ENCODE measurements at places on chromosomes 4 and X. TPM values are rescaled to one million over a fixed set of nuclear protein-coding genes. Genes with fewer than 3 reads are reported as not detected.

- DNase-seq = no peak
Measured at GRCh38 chrX:49147936-49148335, 14.6 kb upstream of the MAGIX start.

GRCh38 chr4:186887291-186887700, 163.6 kb upstream of the FAT1 start:
- DNase-seq = no peak

- no peak for DNase-seq
Measured at GRCh38 chr4:108775921-108776320, 13.1 kb upstream of the ETNPPL start.

DNA sequence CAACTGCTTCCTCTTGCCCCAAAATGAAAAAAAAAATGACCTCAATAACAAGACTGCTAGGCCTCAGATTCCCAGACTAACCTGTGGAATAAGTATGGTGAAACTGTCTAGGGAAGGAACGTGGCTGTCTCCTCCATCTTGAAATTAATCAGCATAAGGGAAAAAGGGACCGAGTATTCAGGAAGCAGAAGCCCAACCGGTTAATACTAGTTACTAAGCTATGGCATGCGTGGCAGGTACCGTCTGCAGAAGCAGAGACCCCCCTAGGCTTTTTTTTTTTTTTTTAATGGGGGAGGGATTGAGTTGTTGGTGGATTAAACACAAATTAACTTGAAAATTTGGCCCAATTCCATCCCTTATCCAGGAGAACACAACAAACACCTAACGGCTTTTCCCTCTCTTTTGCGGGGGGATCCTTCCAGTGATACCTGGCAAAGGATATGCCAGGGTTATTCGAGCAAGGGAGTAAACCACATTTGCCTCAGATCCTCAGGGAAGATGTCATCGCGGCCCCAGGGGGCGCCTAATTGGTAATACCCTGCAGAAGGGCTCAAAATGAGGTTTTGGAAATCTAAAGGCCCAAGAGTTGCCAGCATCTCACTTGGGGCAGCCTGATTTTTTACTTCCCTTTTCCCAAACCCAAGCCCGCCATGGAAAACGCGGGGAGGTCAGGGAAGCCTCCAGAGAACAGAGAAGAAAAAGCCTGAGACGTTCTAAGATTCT, 893 bp downstream of the RLIM start:
- no peak for DNase-seq

- DNase-seq = no peak
Measured at GRCh38 chrX:115713460-115713859, 152.5 kb downstream of the PLS3 start.

GRCh38 chr4:141890279-141890678, 253.9 kb downstream of the IL15 start:
- no peak for DNase-seq

- no peak for DNase-seq
Measured at GRCh38 chr4:110184791-110185155, 13.6 kb downstream of the ELOVL6 start.

DNA sequence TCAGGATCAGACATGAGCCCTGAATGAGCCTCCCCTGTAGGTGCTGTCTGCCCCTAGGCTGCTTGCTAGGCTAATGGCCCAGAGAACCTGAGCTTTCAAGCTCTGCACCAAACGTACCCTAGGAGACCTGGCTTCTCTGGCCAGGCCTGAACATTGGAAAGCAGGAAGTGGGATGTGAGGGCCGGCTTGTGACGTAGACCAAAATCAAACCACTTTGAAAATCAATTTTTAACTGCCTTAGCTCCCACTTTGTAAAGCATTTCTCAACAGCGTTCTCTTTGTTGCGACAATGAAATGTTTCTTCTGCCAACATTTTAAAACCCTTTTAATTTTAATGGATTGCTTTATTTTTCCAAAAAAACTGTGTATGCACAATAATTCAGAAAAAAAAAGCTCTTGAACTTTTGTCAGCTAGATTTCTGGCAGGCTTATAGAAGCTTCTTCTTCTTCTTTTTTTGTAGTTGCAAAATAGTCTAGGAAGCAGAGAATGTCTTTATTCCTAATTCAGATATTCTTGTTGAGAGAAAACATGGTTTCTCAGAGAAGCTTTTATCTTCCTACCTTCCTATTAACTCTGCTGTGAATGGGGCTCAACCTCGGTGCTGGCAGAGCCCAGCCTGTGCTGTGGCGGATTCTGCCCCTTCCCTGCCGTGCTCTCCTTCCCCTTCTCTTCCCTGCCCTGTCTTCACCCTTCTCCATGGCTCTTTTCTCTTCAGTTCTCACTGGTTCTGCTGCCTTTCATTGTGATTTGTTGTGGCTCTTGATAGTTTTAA, 145.2 kb upstream of the SFRP2 start:
- DNase-seq = no peak

DNA sequence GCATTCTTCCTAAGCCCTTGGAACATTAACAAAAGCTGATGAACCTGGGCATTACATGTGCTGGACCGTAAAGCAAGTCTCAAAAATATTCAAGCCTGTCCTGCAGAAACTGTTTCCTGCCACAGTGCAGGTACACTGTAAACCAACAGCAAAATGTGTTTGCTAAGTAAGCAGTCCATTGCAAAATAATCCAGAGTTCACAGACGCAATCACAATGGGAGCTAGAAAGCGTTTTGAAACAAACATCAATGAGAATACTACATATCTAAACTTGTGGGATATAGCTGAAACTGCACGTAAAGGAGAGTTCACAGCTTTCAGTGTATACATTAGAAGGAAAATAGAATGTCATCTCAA, 61.6 kb downstream of the RGS12 start:
- DNase-seq = no peak

DNA sequence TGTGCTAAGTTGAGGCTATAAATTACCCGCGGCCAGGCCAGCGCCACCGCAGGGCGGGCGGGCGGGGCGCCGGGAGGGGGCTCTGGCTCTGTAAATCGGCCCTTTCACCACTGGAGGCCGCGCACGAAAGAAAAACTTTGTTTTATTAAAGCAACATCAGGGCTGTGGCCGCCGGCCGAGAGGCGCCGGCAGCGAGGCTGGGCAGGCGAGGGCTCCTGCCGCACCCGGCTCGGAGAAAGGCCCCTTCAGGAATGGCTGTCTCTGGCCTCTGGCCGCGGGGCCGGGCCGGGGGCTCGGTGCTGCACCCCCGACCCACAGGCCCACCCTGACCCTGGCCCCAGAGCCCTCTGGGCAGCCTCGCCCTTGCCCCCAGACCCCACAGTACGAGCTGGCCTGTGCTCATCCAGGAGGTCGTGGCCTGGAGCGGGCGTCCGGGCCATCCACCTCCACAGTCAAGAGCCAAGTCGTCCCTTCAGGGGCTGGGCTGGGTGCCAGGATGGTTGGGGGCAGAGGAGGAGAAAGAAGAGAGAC, 29.5 kb upstream of the FGFR3 start:
- DNase-seq = no peak

DNA sequence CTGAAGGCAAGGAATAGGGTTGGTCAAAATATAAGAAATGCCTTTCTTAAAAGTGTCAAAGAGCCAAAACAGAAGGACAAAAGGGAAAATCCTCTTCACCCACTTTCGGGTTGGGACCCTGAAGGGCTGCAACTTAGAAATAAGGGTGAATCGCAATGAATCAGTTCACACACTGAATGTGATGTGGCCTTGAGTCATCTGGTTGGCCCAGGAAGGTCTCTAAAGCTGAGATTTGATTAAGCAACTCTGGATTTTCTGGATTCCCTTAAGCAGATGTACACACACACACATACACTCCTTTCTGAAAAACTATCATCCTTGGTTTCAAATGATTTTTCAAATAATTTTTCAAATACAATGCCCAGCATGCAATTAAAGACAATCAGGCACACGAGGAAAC, 13.1 kb downstream of the TAB3 start:
- no peak for DNase-seq

GRCh38 chr4:30721185-30722091, 1.3 kb downstream of the PCDH7 start:
- DNase-seq = no peak

DNA sequence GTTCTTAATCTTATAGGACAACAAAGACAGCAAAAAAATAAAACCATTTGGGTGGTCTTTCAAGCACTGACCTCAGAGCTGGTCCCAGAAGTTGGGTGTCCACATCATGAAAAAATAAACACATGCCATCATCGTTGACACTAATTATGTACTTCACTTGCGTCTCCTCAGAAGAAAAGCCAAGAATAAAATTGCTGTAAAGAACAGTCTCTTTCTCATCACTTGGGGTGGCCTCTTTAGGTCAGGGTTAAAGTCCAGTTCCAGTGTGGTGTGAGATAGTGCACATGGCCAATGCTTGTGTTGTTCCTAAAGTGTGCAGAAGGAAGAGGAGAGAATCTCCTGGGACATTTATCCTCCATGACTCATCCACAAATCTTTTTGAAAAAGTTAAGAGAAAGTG, 49.5 kb upstream of the IBSP start:
- no peak for DNase-seq

DNA sequence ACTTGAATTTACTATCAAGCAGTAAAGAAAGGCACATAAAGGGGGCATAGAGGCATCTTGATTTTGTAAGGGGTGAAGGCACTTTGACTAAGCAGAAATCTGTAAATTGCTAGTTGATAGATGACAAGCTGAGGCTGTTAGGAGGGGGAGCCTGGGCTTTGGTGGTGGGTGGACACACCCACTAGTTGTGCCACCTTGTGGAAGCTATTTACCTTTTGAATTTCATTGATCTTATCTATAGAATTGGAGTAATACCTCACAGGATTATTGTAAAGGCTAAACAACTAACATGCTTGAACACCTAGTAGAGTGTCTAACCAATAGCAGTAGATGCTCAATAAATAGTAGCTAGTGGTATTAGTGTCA, 142.8 kb upstream of the KCNIP4 start:
- DNase-seq = no peak

GRCh38 chr4:38868059-38868960, 704 bp downstream of the FAM114A1 start:
- DNase-seq = no peak

DNA sequence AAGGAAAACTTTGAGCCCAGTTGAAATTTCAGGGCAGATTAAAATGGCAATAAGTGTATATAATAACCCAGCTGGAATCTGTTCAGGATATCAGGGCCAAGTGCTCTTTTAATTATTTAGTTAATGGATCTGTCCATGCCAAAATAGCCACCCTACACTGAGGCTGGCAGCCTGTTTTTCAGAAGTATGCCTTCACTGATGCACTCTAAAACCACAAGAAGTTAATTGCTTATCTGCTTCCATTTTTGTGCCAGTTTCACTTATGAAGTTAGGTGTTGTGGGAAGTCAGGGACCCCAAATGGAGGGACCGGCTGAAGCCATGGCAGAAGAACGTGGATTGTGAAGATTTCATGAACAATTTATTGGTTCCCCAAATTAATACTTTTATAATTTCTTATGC, 960.3 kb downstream of the C4orf33 start:
- DNase-seq = no peak

DNA sequence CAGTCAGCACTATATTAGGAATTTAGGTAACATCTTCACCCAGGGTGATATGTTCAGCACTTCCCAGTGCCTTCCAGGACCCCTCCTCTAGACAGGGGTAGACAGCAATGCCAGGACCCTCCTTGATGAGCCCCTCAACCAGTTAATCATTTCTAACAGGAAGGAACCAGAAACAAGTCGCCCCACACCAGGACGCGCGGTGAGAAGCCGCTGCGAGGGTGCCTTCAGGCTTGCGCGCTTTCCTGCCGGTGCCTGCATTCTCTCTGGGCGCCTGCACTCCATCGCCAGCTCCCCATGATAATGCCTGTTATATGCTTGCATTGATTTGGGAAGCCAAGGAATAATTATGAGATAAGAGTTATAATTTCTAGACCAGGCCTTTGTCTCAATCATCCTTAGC, 116.0 kb downstream of the ENPP6 start:
- DNase-seq = no peak

- DNase-seq = no peak
Measured at GRCh38 chr4:2802618-2803531, 10.0 kb downstream of the SH3BP2 start.

The GLRB gene
- not detected for total RNA-seq

The PCDH10 gene
- total RNA-seq = not detected

The TMPRSS11A gene
- total RNA-seq = not detected

The JCHAIN gene
- total RNA-seq = 0.68 TPM

The RNF212 gene
- total RNA-seq = 4.5 TPM

The ABCG2 gene
- 0.74 TPM for total RNA-seq

The HEPH gene
- 0.18 TPM for total RNA-seq

The SLC10A3 gene
- 9.8 TPM for total RNA-seq

The SLITRK4 gene
- not detected for total RNA-seq

The MCF2 gene
- 0.23 TPM for total RNA-seq
